ENCODE measurements at places on chromosomes 5 and 9.

- DNase-seq: no peak
Measured at GRCh38 chr9:127033789-127034188, 88.6 kb downstream of the ANGPTL2 start.

DNA sequence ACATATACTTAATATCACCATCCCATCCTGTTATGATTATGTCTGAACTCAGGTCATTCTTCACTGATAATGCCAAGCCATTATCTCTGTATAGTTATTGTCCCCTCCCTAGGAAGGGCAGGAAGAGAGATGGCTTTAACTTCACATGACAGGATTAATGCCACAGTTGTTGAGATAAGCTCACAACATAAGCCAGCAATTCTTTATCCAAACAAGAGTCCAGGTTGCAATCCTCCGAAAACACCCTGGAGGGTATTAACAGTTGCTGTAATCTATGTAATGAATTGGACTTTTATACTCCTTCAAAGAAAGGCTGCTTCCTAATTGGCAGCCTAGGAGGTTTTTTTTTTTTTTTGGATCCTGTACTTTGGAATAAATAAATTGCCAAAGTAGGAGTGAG is 779.4 kb downstream of the SEMA5A start:
- no peak for DNase-seq

- DNase-seq: no peak
Measured at GRCh38 chr5:87266914-87267573, 639 bp upstream of the RASA1 start.

DNA sequence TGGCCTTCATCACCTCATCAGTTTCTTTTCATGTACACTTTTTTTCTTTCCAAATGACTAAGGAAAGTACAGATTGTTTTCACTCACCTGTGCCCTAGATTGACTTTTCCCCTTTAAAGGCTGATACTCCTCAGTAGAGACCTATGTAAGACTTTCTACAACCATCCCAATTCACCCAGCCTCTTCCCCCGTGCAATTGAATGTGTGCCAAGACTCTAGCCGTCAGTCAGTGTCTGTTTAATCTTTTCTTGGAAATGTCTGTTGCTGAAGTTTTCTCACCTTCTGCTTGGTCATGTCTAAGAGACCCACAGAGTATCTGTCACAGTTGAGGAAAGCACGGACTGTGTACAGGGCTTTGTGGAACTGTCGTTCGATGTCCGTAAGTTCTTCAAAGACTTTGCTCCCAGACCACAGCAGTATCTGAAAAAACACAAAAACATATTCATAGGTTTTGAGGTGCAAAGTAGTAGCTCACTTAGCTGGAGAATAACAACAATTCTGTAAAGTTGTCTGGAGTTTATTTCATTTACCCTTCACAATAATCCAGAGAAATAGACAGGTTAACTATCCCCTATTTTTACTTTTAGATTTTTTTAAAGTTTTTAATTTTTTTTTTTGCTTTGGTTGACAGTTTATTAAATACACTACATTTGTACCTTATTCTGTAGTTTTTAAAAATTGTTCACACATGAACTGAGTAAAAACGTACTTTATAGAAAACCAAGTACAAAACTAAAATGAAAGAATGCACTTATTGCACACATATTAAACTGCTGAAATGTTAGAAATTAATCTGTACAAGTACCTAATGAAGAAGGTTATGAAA is 13.6 kb downstream of the PDE6A start:
- DNase-seq: no peak

DNA sequence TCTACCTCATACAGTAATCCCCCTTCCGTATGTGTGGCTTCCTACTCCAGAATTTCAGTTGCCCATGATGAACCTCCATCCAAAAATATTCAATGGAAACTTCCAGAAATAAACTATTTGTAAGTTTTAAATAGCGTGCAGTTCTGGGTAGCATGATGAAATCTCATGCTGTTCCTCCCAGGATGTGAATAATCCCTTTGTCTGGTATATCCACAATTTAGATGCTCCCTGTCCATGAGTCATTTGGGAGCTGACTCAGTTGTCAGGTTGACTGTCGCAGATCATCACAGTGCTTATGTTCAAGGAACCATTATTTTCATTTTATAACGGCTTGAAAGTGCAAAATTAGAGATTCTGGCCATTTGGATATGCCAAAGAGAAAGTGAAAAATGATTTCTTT is 290.1 kb upstream of the CDH9 start:
- DNase-seq: no peak

DNA sequence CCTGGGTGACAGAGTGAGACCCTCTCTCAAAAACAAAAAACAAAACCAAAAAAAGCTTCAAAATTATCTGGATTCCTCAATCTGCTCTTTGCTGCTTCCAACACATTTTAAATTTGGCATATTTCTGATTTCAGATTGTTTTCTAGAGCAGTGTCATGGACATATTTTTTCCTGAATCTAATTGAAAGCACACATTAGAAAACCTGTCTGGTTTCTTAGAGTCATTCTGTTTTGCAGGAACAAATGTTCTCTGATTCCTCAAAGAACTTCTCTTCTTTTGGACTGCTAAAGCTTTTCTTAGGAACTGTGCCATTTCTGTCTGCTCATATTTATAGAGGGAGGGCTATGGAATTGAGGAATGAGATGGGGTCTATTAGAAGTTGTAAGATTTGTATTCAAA is 81.6 kb downstream of the RAI14 start:
- no peak for DNase-seq

GRCh38 chr9:72454871-72455491 is 66.4 kb upstream of the TMC1 start:
- DNase-seq: no peak

DNA sequence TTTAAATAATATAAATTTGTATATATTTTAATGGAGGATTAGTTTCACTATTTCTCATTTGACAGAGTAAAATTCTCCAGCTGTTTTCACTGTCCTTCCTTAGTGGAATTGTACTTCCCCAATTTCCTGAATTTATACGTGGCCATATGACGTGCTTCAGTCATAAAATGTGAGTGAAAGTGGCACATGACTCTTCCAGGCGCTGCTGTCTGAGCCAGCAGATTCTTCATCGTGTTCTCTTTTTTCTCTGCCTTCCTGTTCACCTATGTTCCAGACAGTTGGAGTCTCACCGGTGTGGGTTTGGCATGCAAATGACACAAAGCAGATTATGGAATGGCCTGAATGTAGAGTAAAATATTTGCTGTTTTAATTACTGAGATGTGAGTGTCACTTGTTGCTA is 684.1 kb downstream of the SEMA5A start:
- no peak for DNase-seq

- DNase-seq: no peak
Measured at GRCh38 chr5:179475208-179475751, 75.1 kb upstream of the RUFY1 start.

- DNase-seq: peak; percentile 16
Measured at GRCh38 chr5:64767959-64768357, 533 bp downstream of the SREK1IP1 start.

DNA sequence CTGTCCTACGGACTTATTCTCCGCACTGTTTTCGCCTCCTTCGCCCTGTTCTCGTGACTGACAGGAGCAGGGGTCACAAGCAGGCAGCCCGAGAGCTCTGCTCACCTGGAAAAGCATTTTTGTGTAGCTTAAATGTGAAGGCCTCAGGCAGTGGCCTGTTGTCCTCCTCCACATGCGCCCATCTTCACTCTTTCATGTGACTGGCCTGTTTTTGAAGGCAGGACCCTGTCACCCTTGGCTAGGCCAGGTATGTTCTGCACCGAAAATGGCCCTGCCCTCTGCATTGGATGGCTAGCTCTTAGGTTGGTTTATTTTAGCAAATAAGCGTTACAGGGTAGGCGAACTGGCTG is 614 bp upstream of the CPLANE1 start:
- no peak for DNase-seq

DNA sequence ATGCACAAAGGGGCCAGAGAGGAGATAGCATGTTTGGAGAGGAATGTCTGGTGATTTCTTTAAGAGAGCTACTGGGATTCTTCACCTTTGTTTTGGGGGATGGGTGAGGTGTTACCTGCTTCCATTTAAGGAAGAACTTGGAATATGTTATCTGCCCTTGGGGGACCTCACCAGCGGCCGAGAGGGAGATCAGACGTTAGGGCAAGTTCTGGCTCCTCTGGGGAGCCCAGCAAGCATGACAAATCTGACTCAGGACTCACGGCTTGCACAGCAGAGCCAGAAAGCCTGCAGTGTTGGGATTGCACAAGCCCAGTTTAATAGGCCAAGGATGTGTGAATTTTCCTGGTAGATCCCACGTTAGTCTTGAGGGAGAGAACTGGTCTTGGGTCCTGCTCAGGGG is 40.3 kb downstream of the SLC28A3 start:
- no peak for DNase-seq

GRCh38 chr5:134577796-134578577 is 52.5 kb downstream of the JADE2 start:
- DNase-seq: peak; percentile 77

DNA sequence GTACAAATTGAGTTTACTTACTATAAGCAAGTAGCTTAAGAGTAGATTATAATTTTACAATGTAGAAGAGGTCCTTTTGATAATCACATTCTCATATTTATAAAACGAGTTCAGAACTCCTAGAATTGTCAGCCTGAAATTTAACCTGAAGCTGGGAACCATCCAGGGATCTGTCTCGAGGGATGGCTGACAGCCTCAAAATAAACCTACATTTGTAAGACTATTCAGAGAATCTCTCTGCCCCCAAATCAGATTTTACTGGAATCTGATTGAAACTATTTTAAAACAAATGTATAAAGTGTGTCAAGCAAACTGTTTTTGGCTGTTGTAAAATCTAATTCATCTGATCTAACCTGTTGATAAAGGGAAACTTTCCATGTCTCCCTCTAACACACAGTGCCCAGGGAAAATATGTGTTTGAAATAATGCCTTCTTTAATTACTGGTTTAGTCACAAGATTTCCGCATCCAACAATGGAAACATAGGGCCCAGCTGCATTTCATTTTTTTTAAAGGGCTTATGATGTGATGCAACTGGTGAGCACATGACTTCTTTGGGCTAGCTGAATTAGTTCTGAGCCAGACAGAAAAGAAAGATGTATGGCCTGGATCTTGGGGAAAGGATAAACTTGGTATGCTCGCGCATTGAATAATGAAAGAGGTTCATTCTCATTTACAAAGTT is 30.3 kb downstream of the SLC25A46 start:
- no peak for DNase-seq

GRCh38 chr5:85741972-85742371 is 875.8 kb upstream of the COX7C start:
- DNase-seq: no peak

GRCh38 chr5:92527311-92528078 is 1053.5 kb downstream of the NR2F1-AS1 start:
- DNase-seq: no peak

GRCh38 chr5:169547508-169547907 is 36.1 kb upstream of the SPDL1 start:
- no peak for DNase-seq

Data from heart left ventricle (tissue), 16 donors.